Pulmonary artery endothelial cell (primary cell): ENCODE measurements at places on chromosomes 6 and 20. TPM values are rescaled to one million over a fixed set of nuclear protein-coding genes. Genes with fewer than 3 reads are reported as not detected.

The CRIP3 gene
- total RNA-seq: not detected in 2 replicates

The CHRNA4 gene
- total RNA-seq: not detected in 2 replicates

The FRK gene
- 0.07 and 0.14 TPM in 2 replicates for total RNA-seq

The DUSP15 gene
- not detected in 2 replicates for total RNA-seq

The CST5 gene
- total RNA-seq: not detected in 2 replicates

The MTRF1L gene
- 21.1 and 27.1 TPM in 2 replicates for total RNA-seq

The RIPPLY2 gene
- total RNA-seq: under 0.01 TPM in 1 of 2 replicates, not detected in the other

The SIRPD gene
- total RNA-seq: not detected in 2 replicates

The SLC12A5 gene
- 0.07 and 0.26 TPM in 2 replicates for total RNA-seq

The CD24 gene
- total RNA-seq: 0.92 and 2.5 TPM in 2 replicates

The F13A1 gene
- not detected in 2 replicates for total RNA-seq

The EPHA7 gene
- total RNA-seq: 0.13 TPM in 1 of 2 replicates, not detected in the other

The TP53TG5 gene
- total RNA-seq: not detected in 2 replicates

DNA sequence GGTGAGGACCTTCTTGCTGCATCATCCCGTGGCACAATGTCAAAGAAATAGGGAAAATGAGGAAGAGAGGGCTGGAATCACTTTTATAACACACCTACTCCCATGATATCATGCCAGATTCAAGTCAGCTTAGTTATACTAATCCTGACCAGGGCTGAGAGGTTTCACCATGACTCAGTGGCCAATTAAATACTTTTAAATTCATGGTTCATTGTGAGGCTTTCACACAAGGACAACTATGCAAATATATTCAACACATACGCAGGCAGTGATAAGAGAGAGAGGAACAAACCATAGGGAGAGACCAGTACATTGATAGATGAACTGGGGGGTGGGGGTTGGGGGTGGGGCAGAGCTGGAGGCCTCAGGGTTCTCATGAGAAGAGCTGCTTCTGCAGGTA is 313.1 kb downstream of the LRFN2 start:
- DNase-seq: no peak

GRCh38 chr6:36825994-36826393 is 13.2 kb downstream of the CPNE5 start:
- DNase-seq: no peak

- DNase-seq: no peak
Measured at GRCh38 chr6:135796643-135797305, 54.7 kb upstream of the PDE7B start.

GRCh38 chr6:1047981-1048541 is 263.8 kb upstream of the FOXQ1 start:
- no peak for DNase-seq

DNA sequence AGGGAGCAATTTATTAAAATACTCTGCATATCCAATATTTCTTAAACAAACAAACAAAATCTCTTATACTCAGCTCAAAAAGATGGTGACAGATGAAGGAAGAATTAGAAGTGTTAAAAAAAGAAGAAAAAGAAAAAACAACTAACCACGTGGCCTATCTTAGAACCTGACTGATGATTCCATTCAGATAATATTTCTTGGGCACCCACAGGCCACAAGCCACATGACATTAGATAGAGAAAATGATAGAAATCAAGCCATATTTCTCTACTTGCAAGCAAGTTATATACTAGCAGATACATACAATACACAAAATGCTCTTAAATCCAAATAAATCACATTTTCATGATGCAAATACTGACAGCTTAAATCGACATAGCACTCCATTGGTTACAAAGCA is 14.5 kb upstream of the RAMACL start:
- DNase-seq: no peak

GRCh38 chr6:37569743-37570481 is 70.2 kb upstream of the CCDC167 start:
- DNase-seq: no peak

GRCh38 chr20:36924167-36925045 is 27.1 kb downstream of the SAMHD1 start:
- no peak for DNase-seq

DNA sequence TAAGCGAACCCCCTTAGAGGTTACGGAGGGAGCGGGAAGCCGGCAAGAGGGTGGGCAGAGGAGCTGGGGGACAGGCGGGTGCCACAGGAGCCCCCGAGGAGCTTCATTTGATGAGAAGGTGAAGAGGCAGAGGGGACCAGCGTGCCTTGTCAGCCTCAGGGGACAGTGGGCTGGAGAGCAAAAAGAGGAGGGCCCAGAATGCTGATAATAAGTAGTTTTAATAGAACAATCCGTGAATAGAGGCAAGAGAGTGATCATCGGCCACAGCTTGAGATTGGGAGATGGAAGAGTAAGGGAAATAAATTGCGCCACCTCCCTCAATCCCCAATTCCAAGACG is 1.3 kb downstream of the COL19A1 start:
- no peak for DNase-seq

- DNase-seq: no peak
Measured at GRCh38 chr6:133012774-133013173, 198.4 kb downstream of the RPS12 start.

DNA sequence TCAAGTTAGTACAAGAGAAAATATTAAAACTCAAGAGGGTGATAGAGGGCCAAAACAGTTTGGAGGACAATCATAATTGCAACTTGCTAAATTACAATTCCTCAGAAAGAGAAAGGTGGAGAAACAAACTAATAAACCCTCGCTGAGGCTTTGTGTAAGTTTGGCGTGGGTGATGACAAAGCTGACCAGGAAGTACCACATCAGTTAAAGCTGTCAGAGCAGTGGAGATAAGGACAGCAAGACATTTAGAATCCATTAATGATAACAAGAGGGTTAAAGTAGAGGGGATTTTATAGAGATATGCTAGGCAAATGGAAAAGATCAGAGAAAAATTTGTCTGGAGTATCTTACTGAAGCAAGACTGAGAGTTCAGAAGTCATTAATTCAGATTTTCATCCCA is 334.4 kb downstream of the TFAP2B start:
- no peak for DNase-seq

GRCh38 chr6:112639391-112639831 is 292.3 kb downstream of the RFPL4B start:
- no peak for DNase-seq

GRCh38 chr6:162726947-162727321 is 632 bp downstream of the PRKN start:
- no peak for DNase-seq

GRCh38 chr20:60748086-60748485 is 504.0 kb upstream of the CDH4 start:
- no peak for DNase-seq
